ENCODE measurements at places on chromosomes 5 and 9.

- DNase-seq = no peak
Measured at GRCh38 chr5:67702008-67702407, 505.4 kb upstream of the CD180 start.

- DNase-seq = no peak
Measured at GRCh38 chr9:2810420-2811075, 33.3 kb downstream of the PUM3 start.

DNA sequence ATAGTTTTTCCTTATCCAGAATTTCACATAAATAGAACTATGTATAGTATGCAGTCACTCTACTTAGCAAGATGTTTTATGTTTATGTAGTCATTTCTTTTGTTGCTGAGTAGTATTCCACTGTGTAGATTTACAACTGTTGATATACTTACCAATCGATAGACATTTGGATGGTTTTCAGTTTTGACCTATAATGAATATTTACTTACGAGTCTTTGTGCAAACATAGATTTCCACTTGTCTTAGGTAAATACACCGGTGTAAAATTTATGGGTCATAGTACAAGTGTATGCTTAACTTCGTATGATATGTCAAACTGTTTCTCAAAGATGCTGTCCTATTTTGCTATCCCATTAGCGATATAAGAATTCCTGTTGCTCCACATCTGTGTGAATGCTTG is 19.7 kb upstream of the OR2K2 start:
- DNase-seq = no peak

DNA sequence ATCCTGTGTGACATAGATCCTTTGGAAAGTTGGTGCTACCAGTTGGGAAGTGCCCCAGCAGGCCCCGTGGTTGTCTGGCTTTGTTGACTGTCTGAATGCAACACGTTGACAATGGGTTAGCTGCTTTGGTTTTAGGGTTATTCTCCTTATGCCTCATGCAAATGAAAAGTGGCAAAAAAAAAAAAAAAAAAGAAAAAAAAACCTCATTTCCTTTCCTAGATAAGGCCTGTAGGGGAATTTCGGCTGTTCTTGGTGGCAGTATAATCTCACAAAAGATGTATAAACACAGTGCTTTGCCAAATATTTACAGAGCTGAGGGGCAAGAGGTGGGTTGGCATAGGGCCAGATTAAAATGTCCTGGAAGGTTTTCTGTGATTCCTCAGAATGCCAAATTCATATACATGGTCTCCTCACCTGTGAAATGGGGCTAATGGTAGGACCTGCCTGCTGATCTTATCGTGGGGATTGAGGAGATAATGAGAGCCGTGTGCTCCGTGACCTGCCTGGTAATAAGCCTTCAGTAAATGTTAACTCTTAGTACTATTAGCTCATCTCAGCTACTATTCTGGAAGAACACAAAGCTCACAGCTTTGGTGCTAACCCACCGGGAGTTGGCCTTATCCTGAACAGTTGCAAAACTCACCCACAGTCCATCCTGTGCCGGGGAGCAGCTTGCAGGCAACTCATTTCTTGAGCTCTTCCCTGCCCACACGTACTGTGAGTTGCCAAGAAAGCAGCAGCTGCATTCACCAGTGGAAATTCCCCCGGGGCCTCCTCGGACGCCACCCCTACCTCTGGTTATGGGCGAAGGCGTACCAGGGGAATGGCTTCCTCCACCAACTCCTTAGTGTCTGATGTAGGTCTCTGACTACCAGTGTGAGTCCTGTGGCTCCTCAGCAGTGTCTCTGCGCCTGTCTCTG is 220.3 kb downstream of the NR3C1 start:
- peak; percentile 8 for DNase-seq

GRCh38 chr5:171676286-171676944 is 109.2 kb upstream of the SMIM23 start:
- DNase-seq = no peak

- no peak for DNase-seq
Measured at GRCh38 chr5:108649646-108650045, 98.1 kb upstream of the FER start.

GRCh38 chr5:139268364-139269202 is 25.0 kb upstream of the MATR3 start:
- DNase-seq = no peak

DNA sequence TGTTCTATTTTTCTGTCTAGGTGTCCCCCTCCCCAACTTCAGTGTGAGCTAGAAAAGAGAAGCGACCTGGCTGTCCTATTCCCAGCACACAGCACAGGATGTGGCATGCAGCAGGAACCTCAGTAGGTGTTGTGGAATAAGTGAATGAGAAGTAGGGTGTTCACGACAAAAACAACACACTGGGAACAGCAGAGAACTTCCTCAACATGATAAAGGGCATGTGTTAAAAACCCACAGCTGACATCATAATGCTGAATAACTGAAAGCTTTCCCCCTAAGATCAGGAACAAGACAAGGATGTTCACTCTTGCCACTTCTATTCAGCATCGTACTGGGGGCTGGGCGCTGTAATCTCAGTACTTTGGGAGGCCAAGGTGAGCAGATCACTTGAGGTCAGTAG is 155.6 kb upstream of the ZNF618 start:
- DNase-seq = no peak

DNA sequence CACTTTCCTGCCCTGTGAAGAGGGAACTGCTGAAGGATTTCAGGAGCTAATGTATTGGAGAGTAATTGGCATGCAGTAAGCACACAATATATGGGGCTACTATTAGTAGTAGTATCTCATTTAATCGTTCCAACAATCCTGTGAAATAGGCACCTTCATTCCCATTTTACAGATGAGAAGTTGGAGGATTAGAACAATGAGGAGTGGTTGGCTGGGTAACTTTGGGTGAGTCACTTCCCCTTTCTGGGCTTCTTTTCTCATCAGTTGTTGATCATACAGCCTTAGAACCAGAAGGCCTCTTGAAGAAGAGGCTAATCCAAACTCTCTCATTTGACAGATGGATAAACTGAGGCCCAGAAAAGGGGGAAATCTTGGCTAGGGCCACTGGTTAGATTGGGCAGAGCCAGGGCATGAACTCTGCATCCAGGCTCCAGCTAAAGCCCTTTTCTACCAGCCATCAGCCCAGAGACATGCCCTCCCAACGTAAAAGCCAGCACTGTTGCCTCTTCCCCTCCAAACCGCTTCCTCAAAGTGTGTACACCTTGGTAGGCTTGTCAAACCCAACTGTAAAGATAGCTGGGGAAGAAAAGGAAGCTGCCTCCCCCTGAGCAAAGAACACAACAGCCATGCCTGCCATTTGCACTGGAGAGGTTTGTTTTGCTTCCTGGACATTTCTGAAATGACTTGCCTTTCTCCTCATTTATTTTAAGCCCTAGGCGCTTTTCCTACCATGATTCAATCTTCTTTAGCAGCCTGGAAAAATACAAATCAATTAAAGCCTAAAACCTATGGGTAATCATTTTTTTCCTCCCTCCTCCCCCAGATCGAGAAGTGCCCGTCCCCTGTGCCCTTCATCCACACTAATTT is 992 bp downstream of the SPACA9 start:
- no peak for DNase-seq

- DNase-seq = no peak
Measured at GRCh38 chr9:125587819-125588460, 119.1 kb downstream of the MAPKAP1 start.

- DNase-seq = no peak
Measured at GRCh38 chr5:128905568-128906110, 59.6 kb upstream of the SLC27A6 start.

DNA sequence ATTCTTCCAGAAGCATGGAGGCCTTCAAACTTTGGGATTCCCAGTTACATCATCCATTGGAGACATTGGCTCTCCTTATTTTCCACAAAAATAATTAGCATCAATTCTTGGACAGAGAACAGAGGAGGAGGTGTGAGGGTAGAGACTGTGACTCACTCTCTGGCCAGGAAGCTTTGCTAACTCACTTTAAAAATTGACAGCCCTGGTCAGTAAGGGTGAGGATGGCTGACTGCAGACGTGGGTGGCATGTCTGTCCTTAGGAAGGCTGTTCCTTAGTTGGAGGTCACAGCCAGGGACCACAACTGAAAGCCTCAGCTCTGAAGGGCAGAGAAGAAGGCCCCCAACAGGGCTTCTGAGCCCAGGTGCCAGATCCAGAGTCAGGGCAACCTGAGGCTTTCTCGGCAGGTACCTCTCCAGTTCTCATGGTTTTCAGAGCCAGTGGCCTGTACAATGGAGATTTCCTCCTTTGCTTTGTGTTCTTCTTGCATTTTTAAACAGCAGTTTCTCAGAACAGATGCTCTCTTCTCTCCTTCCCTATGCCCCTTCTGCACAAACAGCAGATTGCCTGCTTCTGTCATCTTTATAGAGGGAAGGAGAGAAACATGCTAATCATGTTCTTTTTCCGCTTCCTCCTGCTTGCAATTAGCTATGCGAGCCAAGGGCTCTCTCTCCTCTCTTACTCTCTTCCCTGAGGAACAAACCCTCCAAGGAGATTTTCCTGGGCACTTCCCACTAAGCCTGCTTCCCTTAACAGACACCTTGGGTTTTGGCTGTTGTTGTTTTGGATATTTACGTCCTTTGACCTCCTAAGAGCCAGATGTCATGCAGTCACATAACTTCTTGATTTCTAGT is 92.5 kb upstream of the ZNF366 start:
- no peak for DNase-seq

DNA sequence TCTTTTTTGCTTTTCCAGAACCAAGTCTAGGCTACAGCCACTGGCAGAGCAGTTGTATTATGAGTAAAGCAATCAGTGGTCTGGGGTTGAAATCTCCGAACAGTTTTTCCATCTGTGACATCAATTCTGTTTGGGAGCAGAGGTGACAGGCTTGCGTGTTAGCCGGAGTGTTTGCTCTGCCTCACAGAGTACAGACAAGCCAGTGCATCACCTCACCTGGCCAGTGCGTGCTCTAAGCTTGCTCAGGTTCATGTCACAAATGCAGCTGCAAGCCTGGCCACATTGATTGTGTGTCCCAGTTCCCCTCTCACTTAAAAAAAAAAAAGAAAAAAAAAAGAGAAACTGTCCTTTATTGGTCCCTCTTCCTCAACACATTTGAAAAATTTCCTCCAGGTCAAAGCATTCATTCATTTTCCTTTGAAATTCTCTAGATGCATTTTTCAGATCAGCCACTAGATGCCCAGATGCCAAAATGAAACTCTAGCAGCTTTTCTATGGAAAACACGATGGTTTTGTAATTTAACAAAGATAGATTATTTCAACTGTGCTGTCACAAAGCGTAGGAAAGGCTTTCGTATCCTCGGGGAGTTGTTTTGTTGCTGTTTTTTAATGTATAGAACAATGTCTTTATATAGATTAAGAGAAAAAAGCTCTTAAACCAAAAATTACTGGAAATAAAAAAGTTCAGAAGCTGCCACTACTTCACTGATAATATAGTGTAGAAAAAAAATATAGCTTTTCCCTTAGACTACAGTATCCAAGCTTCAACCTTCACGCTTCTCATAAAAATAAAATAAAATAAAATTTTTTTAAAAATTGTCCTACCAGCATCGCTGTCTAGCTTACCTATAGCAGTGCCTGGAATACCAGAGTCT is 585.5 kb downstream of the TLE1 start:
- DNase-seq = no peak

DNA sequence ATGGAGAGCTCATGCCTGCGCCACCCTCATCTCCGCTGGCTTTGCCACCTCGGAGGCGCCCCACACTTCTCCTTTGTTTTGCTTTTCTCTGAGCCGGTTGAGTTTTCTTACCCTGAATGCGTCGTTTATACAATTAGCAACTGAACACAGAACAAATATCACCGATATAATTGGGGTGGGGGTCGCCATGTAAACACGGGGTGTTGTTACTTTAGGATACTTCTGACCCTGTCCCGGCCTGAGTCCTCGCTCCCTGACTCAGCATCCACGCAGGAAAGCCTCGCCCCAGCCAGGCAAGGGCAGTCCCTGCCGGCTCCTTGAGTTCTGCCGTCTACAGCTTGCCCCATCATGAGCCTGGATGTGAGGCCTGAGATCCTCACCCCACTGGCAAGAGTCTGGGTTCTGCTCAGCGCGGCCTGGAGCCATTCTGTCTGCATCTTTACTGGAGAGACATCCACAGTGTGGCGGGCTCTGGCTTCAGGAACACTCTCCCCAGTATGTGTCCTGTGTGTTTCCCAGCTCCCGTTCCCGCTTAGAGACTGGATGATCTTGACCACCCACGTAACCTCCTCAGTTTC is 5.5 kb downstream of the NKX2-5 start:
- no peak for DNase-seq

- DNase-seq = no peak
Measured at GRCh38 chr5:177393206-177393765, 7.2 kb downstream of the PFN3 start.

GRCh38 chr5:74052441-74053221 is 426.6 kb downstream of the ARHGEF28 start:
- DNase-seq = no peak

DNA sequence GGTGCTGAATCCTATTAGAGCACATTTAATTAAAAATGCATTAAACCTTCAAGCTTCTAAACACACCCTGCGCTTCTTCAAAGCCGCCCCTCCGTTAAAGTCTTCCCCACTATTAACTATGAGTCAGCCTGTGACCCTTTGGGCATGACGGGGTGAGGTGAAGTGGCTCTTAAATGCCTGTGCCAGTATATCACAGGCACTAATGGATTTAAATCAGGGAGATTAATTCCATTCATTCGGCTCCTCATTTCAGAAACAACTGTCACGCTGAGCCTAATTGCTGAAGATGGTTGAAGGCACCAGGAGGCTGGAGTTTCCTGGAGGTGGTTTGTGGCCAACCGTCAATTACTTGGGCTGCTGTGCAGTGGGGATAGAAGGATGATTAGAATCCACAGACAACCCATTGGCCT is 192.6 kb upstream of the MSX2 start:
- no peak for DNase-seq

DNA sequence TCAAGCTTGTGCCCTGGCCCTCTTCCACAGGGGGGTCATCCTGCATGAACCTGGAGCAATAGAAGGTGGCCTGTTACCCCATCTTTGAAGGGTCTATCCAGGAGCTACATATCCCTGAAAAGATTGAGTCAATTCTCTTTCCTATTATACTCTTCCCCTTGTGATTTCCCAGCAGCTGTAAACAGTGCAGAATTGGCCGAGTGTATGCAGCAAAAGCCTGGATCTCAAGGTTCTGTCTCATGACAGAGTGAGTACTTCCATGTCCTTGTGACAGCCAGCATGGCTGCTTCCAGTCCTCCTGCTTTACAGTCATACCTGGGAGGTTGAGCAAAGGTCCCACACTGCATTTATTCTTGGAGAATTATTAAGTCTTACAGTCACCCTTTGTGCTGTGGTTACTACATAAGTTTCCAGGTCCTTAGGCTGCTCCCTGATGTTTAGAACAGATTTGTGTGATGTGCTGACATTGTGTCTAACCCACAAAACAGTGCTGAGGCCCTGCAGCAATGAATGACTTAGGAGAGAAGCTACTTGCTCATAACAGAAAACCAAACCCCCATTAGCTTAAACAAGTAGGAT is 67.5 kb downstream of the NREP start:
- DNase-seq = no peak

GRCh38 chr5:75706016-75706415 is 11.2 kb downstream of the POC5 start:
- no peak for DNase-seq

- DNase-seq = no peak
Measured at GRCh38 chr5:16894236-16895057, 41.6 kb downstream of the MYO10 start.

- DNase-seq = no peak
Measured at GRCh38 chr9:91760906-91761305, 189.1 kb downstream of the ROR2 start.

GRCh38 chr5:86155796-86156195 is 461.9 kb upstream of the COX7C start:
- DNase-seq = no peak

GRCh38 chr5:58999804-59000203 is 416.9 kb downstream of the RAB3C start:
- no peak for DNase-seq

GRCh38 chr9:71202931-71203330 is 81.5 kb upstream of the TRPM3 start:
- DNase-seq = no peak
